EH (cell line): ENCODE measurements at places on chromosomes 3 and 15.

DNA sequence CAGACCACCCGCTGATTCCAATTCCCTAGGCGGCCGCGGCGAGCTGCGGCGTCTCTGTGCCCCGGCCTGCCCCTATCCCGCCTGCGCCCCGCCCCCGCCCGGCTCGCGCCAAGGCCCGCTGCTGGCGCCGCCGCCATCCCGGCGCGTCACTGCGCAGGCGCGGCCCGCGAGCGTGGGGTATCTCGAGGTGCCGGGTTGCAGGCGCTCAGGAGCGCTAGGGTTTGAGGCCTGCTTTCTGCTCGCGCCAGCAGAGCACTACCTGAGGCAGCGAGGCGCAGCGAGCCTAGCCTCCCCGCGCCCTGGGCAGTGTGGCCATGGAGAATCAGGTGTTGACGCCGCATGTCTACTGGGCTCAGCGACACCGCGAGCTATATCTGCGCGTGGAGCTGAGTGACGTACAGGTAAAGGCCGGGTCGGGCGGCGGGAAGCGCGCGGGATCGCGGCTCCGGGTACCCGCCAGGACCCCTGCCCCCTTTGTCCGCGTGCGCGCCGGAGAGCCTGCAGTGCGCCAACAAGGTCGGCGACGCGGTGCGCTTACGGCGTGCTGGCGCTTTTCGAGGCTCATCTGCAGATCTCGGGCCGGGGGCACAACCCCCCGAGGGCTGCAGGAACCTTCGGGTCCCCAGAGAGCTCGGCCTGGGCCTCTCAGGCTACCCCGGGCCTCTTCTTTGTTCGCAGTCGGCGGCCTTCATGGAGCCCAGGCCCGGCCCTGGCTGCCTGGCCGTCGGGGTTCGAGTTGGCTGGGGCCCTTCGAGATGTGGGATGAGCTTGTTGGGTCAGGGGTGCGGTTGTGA, at the start of gene HACD3:
Gene HACD3, plus strand, starts transcription at position 146 of the 794 bp plus-strand sequence. Its CDS starts 169 bp downstream, at position 315.
- peak; percentile 82 for DNase-seq

- DNase-seq, result no peak
These were observed 239.9 kb upstream of the TBC1D5 start for GRCh38 chr3:17982211-17982880.

DNA sequence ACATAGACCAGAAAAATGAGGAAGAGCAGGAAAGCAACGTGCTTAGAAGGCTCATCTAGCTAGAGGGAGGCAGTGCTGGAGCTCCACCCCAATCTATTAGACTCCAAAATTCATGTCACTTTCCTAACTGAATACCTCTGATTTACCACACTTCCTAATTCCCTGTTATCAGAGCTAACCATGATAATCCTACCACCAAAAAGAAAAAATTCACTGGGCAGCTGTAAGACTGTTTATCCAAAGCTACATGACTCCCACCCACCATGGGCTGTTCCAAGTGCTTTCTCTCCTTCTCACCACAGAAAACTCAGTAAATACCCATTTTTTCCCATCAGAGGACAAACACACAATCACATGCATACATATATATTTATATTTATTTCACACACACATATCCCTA, 479.5 kb upstream of the WNT5A start:
- DNase-seq, result no peak

DNA sequence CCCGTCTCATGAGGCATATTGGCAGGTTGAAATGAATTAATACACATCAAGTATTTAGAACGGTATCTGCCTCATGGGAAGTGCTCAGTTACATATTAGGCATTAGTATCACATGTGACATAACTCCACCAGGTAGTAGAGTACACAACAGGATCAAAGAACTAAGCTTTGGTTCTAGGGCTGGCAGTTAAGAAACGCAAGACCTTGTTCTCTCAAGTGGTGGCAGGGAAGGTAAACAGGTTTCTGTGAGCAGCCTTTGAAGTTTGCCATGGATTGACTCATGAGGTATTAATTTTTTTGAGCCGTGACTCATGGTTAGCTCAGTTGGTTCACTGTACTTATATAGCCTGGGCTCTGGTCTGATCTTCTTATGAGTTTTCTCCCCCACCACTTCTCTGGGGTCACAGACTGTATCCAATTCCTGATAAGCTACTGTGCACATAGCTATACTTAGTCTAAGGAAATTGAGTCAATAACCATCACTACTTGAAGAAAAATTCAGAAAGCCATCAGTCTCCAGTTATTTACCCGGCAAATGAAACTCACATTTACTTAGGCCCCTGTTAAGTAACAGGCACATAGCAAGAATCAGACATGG, 155.6 kb upstream of the STT3B start:
- peak; percentile 64 for DNase-seq

GRCh38 chr3:30353711-30354467, 252.5 kb upstream of the TGFBR2 start:
- no peak for DNase-seq

DNA sequence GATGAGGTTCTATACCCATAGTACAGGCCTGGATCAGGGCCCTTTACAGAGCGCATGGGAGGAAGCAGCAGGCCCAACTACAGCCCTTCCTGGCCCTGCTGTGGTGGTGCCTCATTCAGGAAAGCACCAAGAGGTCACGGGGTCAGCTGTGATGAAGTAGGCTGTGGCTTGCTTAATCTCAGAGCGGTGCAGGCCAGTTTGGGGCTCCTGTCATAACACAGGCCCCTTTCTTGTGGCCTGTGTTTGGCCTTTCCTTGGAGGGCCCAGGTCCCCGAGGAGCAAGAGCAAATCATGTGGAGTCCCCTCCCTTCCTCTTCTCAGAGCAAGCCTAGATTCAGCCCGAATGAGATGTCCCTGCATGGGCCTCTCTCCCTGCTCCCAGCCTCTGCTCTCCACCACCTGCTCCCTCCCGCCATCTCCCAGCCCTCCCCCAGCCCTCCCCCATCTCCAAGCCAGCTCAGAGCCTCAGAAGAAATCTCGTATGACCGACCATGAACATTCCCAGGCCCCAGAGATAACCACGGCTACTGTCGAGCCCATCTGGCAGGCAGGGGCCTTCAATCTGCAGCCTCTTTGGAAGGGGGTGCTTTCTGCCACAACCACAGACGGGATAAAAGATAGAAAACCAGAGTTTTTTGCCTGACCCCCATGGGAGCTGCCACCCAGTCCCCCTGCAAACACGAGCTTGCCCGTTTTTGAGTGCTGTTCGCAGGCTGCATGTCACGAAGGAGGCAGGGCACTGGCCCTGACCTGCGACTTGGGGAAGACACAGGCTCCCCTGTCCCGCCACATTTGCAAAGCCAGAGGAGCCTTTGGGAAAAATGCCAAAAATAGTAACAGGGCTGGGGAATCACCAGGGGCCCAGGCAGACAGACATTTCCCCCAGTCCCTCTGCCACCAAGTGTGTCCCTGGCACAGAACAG, 32.3 kb upstream of the DUSP7 start:
- peak; percentile 65 for DNase-seq

DNA sequence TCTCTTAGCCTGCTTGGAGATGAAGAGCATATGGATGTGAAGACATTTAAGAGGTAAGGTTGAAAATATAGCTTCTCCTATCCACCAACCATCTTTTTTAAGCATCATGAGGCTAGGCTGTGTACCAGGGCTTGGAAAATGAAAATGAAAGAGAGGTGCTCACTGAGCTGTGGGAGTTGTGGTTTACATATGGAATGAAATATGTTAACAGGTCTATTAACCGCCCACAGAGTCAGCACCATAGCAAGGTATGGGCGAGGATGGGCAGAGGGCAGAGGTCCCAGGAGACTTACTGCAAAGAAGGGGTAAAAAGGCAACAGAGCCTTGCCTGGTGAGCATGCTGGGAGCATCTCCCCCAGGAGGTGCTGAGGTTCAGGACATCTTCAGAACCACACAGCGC, 273.1 kb downstream of the GABRG3 start:
- no peak for DNase-seq

DNA sequence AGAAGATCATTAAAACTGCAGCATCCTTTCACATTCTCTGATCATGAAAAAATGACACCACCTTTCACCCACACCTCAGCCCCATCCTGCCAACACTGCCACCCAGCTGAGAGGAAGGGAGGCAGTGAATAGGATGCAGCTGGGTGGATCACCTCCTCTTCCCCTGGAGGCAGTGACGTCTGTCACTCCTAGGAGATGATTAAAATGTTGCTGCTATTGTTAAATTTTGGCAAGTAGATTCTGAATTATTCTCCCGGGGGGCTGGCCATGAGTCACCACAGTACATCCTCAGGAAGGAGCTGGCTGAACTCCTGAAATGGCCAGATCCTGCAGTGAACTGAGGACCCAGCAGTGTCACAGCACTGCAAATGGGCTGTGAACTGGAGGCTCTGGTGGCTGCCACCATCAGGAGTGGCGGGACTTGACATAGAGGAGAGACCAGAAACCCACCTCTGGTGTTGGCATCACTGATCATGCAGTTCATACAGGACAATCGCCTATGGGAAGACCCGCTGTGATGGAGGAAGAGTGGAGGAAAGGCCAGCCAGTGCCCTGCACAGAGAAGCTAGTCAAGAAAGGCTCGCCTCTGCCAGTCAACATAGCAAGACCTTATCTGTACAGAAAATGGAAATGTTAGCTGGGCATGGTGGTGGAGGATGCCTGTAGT, 199.1 kb downstream of the FAM43A start:
- peak; percentile 32 for DNase-seq

DNA sequence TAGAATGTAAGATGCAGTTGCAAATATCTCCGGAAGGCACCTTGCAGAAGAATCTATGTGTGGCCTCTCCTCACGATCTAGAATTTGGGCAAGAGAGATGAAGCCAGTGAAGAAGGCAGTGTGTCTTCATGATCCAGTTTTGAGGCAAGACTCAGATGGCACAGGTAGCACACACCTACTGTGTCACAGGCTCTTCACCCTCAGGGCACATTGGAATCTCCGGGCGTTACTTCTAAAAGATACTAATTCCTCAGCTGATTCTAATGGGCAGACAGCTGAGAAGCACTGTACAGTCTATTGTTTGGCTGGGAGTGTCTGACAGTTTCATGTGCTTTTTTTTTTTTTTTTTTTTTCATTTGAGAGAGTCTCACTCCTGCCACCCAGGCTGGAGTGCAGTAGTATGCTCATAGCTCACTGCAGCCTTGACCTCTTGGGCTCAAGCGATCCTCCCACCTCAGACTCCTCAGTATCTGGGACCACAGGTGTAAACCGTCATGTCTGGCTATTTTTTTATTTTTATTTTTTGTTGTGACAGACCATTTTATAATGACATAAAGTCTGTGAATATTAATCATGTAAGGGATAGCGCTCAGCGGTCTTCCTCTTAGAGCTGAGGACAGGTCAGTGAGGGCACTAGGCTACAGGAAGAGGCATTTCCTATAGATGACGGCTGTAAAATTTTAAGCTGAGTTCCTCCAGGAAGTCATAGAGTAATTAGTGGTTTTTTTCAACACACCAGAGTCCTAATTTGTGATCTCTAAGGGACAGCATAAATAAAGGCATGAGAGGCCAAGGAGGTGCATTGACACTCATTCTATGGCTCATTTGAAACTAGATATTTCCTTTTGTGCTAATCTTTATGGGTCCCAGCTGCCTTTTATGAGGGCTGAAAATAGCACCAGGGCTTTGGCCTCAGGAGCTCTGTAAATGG, 4.0 kb downstream of the C3orf52 start:
- peak; percentile 61 for DNase-seq

DNA sequence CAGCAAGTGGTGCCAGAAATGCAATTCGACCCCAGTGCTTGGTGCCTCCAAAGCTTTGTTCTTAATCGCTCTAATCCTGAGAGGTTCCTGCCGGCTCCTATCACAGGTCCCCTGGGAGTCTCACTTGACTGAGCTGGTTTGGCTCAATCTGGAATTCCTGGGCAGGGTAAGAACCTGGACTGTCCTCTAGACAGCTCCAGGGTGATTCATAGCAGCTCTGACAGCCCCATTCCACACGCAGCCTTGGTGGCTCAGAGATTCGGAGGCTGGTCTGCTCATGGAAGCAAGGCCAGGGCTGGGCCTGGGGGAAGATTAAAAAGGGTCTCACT, 37.9 kb downstream of the MYO5C start:
- DNase-seq, result peak; percentile 53

DNA sequence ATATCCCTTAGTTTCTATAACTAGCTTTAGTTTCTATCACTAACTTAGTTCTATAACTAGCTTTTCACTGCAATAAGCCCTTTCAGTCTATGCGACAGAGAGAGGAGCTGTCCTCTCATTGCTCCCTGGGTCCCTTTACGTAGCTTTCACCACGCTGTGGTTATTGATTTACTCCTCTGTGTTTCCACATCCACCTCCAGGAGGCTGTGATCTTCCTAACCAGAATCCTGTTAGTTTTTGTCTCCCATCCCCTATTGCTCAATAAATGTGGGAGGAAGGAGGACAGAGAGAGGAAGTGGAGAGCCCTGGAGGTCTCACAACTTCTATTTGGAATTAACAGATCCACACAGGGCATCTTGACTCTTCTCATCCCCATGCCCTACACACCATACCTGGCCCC, 1036.1 kb downstream of the MCTP2 start:
- DNase-seq, result peak; percentile 53

DNA sequence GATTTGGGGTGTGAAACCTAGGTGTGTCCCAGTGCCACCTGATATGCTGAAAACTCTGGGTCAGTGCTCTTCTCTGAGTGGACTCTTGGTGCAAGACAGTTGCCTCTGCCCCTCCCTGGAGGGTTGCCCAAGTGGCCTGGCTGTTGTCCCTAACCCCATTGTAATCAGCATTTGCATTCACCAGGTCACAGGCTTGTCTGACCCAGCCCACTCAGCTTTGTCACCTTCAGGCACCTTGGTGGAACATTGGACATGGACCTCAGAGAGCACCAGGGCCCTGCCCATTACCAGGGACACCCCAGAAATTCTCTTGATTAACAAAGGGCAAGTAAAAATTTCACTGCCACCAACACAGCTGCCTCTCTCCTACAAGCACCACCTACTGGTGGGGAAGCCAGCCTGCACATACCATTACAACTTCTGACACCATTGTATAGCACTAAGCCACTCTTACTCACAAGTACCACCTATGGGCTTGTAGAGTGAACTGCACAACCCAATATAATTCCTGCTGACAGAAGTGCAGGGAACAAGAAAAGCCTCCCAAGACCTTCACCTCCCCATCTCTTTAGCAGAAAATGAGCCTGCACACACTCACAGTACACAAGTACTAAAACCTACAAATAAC, 324.6 kb downstream of the EPHA6 start:
- DNase-seq, result no peak

DNA sequence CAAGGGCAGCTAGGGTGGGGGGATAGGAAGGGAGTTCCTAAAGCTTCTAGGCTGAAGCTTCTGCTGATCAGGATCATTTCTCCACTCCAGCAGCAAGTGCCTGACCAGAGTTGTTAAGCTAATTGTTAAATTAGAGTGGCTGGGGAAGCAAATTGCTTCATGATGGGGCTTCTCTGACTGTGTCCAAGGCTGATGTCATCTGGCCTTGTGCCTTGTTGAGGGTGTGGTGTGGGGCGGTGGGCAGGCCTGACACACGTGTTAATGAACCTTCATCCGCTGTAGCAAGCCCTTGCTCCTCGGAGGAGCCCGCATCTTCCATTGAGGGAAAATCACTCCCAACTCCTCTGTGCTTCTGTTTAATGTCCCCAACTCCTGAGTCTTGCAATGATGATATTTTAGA, 84.3 kb upstream of the ROPN1 start:
- DNase-seq, result no peak

DNA sequence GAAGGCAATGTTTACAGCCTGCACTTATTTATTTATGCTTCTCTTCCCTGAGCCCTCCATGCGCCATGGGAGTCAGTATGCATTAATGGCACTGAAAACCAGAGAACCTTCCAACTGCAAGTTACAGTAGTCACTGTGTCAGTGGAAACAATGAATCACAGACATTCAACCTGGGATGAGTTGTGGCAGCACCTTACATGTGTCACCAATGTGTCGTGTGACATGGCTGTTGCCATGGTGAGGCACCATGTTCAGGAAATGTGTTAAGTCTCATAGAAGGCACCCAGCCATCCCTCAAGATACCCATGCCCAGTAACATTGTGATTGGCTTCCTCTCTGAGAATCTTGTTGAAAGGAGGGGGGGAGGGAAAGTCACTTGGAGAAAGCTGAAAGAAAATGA, 105.0 kb downstream of the FOXP1 start:
- peak; percentile 35 for DNase-seq
